Activated naive CD4-positive, alpha-beta T cell treated with anti-CD3 and anti-CD28 coated beads for 36 hours (primary cell): ENCODE measurements at places on chromosomes 1 and 21. TPM values are rescaled to one million over a fixed set of nuclear protein-coding genes. Genes with fewer than 3 reads are reported as not detected.
A peak's percentile ranks its signal among the peaks of the same experiment; 100 is the strongest.

Gene KIRREL1
- total RNA-seq: not detected

Gene CDCP2
- total RNA-seq: not detected

Gene PHLDA3
- total RNA-seq: 19.5 TPM

Gene CCDC190
- not detected for total RNA-seq

Gene GRHL3
- 0.52 TPM for total RNA-seq

Gene OR2W3
- total RNA-seq: not detected

Gene TNFRSF9
- total RNA-seq: 10.5 TPM

DNA sequence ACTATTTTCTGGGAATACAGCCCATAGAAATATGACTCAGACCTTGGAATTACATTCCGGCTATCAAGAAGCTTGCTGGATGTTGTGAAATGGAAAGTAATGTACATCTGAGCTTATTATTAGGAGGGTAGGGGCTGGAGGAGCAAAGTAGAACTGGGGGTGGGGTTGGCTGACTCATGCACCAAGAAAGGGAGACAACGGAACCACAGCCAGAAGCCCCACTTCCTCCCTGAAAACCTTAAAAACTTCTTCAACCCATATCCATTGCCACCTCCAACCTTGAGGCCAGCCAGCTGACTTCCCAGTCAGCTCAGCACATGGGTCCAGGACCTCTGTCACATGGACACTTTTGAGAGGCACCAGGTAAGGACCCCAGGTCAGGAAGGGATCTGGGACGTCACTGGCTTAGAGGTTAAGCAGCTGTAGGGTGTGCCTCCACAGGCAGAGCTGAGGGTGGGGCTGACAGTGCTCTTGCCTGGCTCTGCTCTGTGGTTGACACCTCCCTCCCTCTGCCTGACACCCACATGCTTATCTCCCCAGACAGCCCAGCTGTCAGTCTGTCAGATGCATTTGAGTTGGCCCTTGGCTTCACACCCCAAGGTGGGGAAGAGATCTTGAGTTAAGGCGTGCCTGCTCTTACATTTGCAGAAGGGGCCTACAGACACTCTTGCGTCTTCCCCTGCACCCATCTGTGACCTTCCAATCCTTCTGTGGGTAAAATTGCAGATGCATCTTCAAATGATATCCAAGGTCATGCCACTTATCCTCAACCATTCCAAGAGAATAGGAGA lies 5.7 kb upstream of the ZNF683 start:
- peak; percentile 66 for DNase-seq

- DNase-seq: no peak
Measured at GRCh38 chr1:244314921-244315559, 136.7 kb downstream of the ADSS2 start.

GRCh38 chr1:162236618-162237017 lies 140.0 kb downstream of the SPATA46 start:
- DNase-seq: no peak

GRCh38 chr1:2645776-2646175 lies 13.0 kb upstream of the MMEL1 start:
- no peak for DNase-seq

DNA sequence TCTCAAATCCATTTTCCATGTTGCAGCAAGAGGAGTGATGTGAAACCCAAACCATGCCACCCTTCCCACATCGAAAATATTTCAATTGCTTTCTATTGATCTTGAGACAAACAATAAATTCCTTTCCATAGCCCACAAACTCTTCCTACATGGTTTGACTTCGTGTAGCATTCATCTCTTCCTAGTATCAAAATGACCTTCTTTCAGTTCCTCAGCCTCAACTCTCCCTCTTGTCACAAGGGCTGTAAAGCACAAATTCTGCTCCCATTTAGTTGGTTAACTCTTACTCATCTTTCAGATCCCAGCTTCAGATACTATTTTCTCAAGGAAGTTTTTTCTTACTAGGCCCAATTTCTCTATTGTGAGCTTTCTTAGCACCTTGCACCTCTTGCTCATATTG lies 99.0 kb downstream of the ZNF281 start:
- no peak for DNase-seq

DNA sequence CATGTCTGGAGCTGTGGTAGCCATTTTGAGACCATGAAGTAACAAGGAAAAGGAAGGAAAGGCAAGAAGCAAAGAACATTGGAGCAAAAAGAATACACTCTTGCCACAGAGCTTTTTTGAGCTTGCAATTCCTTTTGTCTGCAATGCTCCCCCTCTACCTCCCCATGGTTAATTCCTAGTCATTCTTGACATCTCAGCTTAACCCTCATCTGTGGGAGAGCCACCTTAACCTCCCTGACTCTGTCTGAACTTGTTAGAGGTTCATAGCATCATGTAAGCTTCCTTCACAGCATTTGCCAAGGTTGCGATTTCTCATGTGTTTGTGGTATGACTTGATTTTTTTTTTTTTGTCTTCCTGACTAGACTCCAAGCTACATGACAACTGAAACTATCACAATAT lies 564.1 kb upstream of the PLXNA2 start:
- DNase-seq: no peak

GRCh38 chr1:202551683-202552082 lies 158.6 kb downstream of the SYT2 start:
- DNase-seq: no peak

- DNase-seq: no peak
Measured at GRCh38 chr1:53372501-53372951, 44.7 kb upstream of the LRP8 start.

DNA sequence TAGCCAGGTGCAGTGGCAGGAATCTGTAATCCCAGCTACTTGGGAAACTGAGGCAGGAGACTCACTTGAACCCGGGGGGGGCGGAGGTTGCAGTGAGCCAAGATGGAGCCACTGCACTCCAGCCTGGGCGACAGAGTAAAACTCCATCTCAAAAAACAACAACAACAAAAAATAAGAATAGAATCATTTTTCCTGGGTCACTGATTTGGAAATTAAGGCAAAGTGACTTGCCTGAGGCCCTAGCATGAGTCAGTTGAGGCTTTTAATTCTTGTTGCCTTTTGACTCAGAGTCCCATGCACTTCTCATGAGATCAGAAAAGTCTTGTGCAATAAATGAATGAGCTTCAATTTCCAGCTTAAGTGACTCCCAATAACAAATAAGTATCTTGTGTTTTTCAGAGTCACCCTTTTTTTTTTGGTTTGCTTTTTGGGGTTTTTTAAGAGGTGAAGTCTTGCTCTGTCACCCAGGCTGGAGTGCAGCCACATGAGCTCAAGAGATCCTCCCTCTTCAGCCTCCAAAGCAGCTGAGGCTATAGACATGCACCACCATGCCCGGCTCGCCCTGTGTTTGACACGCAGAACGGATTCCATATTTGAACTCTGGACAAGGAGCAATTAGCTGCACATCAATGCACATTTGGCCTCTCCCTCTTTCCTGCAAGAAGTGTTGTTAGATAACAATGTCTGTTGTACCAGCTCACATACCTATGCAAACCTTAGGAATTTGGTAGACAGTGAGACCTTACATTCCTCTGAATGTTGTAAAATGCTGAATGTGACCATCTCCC lies 3.4 kb upstream of the PLEKHM2 start:
- DNase-seq: peak; percentile 26

- DNase-seq: no peak
Measured at GRCh38 chr1:42934541-42935312, 23.9 kb downstream of the SLC2A1 start.

- DNase-seq: no peak
Measured at GRCh38 chr1:40004857-40005256, 35.7 kb upstream of the CAP1 start.

DNA sequence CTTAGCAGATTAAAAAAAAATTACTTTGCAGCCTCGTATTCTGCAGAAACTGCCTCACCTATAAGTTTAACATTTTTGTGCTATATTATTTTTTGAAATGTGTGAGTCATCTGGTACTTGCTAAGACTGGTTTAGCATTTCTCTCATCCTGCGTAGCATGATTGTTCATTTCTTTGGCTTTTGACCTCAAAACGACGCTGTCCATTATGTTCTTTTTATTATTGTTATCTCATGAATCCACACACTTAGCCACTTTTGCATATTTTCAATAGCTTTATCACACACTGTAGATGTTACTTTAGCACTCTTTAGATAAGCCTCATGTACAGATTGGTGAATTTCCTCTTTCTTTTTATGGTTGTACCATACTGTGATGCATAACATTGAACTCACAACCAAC lies 1004.9 kb upstream of the NCAM2 start:
- DNase-seq: no peak

- no peak for DNase-seq
Measured at GRCh38 chr1:172616636-172617035, 42.3 kb upstream of the FASLG start.

DNA sequence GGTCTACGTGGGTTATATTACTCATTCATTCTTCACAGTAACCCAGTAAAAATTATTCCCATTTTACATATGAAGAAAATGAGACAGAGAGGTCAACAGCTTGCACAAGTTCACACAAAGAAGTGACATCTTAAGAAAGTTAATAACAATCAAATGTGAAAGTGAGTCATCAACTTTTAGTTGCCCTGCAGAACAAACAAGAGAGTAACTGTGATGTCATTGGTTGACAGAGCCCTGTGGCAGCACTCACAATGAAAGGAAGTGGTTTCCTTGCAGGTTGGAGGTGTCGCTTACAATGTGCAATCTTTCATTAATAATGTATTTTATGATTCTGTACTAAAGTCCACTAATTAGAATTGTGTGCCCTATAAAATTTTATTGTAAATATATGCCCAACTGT lies 369.6 kb downstream of the RYR2 start:
- peak; percentile 23 for DNase-seq

- DNase-seq: no peak
Measured at GRCh38 chr21:15139898-15140297, 75.1 kb upstream of the NRIP1 start.

DNA sequence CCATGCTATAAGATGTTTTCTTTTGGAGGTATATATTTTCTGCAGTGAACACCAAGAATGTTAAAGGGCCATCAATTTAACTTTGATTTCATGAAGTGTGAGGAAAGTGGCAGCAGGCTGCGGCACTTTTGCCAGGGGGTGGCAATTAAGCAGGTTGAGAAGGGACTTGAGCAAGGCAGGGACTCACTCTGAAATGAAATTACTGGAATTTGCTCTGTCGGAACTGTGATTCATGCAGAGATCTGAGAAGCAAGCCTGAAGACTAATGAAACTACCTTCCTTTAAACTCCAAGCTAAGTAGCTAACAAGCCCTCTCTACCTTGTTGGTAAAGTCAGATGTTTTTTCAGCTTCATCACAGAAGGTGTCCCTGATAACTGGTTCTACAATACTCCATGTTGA lies 441.6 kb downstream of the SIPA1L2 start:
- no peak for DNase-seq
